ENCODE measurements at places on chromosomes 4 and X.

- DNase-seq = no peak
These were observed 876.6 kb upstream of the GRID2 start for GRCh38 chr4:91427171-91427570.

GRCh38 chrX:20143561-20143960 lies 1.9 kb upstream of the EIF1AX start:
- DNase-seq = no peak

GRCh38 chr4:90165883-90166282 lies 38.7 kb downstream of the CCSER1 start:
- DNase-seq = no peak

GRCh38 chr4:56662782-56663468 lies 18.2 kb downstream of the HOPX start:
- DNase-seq = no peak

DNA sequence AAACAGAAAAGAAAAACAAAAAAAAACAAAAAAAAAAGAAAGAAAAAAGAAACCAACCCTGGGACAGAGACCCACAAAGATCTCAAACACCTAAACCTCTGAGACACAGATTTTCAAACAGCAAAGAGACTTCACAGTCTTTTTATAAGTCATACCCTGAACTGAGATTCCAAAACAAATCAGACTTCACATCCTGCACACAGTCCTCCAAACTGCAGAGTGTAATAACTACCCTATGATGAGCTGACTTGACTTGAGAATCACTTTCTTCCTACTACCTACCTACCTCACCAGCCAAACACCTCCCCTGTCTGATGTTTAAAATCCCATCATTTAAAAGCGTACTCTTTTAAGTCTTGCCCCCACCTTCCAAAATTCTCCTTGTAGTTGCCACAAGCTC lies 25.2 kb upstream of the GLOD5 start:
- DNase-seq = no peak

- no peak for DNase-seq
These were observed 33.0 kb upstream of the CPLX1 start for GRCh38 chr4:858831-859451.

GRCh38 chr4:38449506-38450174 lies 214.4 kb upstream of the KLF3 start:
- DNase-seq = no peak
